ENCODE measurements at places on chromosomes 12 and 14.

DNA sequence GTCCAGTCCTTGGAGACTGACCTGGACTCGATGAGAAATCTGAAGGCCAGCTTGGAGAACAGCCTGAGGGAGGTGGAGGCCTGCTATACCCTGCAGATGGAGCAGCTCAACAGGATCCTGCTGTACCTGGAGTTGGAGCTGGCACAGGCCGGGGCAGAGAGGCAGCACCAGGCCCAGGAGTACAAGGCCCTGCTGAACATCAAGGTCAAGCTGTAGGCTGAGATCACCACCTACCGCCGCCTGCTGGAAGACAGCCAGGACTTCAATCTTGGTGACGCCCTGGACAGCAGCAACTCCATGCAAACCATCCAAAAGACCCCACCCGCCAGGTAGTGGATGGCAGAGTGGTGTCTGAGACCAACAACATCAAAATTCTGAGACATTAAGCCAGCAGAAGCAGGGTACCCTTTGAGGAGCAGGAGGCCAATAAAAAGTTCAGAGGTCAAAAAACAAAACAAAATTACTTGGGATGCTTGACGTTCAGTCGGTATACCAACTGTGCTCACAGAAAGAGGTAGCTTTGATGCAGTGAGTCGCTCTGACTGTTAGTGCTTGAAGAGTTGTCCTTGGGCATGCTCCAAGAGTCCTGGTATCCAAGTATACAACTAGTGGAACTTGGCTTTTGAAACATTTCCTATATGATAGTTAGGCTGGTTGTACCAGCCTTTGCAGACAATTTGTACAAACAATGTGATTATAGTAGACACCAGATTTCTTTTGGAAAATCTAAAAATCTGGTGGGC is 4.8 kb downstream of the MED6 start:
- no peak for DNase-seq

GRCh38 chr12:52867642-52868041 is 18.8 kb upstream of the KRT78 start:
- no peak for DNase-seq

- peak; percentile 6 for DNase-seq
Measured at GRCh38 chr12:67161322-67161918, 107.7 kb upstream of the CAND1 start.

DNA sequence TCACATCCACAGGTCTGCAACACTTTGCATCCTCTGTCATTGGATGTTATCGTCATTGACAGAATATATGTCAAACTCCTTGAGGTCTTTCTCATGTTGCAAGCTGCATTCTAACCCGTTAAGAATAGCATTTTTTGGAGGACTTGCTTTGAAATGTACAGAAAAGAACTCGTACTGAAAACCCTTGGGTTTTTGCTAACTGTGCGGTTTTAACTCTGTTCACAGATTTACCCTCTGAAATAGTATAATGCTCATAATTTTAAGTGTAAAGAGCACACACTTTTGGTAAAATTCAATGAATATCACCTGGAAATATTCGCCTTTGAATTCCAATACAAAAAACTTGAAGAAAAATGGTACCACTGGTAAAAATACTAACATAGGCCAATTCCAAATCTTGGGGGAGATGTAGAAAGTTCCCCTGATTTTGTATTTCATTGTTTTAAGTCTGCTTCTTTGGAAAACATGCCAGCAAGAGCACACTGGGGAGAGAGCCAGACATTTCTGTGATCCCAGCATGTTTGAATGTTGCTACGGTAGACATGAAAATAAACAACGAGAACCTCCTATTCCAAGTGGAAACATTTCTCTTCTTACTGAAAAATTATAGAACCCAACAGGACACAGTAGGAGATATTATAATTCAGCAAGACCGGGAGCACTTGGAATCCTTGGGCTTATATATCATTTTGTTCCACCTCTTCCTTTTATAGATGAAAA is 446.0 kb downstream of the AEBP2 start:
- no peak for DNase-seq

GRCh38 chr12:43826681-43827080 is 9.2 kb upstream of the TMEM117 start:
- DNase-seq: no peak

GRCh38 chr12:96375841-96376604 is 24.2 kb downstream of the CDK17 start:
- no peak for DNase-seq

DNA sequence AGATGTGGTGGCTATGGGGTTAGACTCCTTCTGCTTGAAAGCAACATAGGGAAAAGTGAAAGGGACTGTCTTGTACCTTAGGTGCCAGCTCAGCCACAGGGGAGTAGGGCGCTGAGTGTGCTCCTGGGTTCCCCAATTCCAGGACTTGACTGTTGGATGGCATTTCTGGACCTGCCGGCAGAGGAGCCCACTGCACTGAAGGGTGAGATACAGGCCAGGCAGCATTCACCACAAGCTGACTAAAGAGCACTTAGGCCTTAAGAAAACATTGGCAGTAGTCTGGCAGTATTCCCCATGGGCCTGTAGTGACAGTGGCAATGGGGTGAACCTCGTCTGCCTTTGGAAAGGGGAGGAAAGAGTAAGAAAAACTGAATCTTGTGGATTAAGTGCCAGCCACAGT is 67.1 kb upstream of the TMTC2 start:
- DNase-seq: no peak

DNA sequence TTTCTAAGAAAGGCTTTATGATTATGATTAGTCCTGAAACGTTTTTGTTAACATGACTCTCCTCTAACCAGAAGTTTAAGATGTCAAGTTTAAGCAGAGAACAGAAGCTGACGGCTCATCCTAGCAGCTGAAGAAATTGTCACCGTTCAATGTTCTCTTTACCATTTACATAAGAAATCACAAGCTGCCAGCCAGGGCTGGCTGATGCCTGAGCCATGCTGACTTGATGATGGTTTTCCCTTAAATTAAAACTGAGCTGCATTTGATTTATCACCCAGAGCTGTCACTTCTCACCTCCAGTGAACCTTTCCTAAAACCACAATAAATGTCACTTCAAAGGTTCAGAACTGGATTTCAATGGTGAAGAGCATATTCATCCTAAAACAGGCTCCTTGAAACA is 153.6 kb downstream of the KTN1 start:
- DNase-seq: no peak

GRCh38 chr12:64655141-64655540 is 44.8 kb downstream of the RASSF3 start:
- no peak for DNase-seq

- DNase-seq: no peak
Measured at GRCh38 chr12:43675048-43675904, 83.3 kb downstream of the PUS7L start.
